ENCODE measurements at places on chromosomes 6 and 20.

- DNase-seq: no peak
Observed at GRCh38 chr6:168278904-168279303, 40.7 kb downstream of the DACT2 start.

- DNase-seq: no peak
Observed at GRCh38 chr6:38739532-38739931, 24.4 kb downstream of the DNAH8 start.

- no peak for DNase-seq
Observed at GRCh38 chr6:127404133-127404532, 55.1 kb downstream of the KIAA0408 start.

DNA sequence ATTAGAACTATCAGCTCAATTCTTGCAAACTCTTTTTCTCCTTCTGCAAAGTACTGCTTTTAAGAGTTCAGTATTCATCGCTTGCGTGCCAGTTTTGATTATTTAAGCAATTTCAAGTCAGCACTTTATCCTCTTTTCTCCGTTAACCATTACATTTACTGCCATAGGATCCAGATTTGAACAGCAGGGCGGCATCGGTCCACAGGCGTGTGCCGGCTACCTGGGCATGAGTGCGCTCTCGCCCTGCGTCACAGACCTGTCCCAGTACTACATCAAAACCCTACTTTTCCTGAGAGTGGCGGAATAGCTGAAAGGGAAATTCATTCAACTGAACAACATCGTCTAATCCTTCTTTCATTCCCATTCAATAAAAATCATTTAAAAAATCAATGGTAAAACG, 53.4 kb downstream of the MYLK4 start:
- no peak for DNase-seq

- no peak for DNase-seq
Observed at GRCh38 chr20:9609887-9610502, 95.6 kb downstream of the LAMP5 start.

DNA sequence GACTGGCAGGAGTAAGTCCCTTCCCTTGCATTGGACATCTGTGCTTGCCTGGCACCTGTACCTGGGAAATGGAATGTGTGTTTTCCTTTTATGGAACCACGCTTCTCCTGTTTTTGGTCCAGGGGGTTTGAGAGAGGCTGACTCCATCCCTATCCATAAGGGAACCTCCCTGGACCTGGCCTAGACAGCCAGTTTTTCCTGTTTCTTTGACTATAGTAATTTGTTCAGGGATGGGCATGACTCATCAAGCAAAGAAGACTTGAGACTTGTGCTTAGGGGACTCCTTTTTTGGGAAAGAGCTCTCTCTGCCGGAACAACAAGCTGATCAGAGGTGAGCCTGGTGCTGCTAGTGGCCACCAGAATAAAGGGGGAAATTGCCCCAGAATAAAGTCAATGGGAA, 393.8 kb downstream of the CDH26 start:
- DNase-seq: no peak

GRCh38 chr6:1363729-1364572, 25.4 kb upstream of the FOXF2 start:
- DNase-seq: no peak

- DNase-seq: no peak
Observed at GRCh38 chr6:32216285-32216684, 7.6 kb downstream of the NOTCH4 start.

DNA sequence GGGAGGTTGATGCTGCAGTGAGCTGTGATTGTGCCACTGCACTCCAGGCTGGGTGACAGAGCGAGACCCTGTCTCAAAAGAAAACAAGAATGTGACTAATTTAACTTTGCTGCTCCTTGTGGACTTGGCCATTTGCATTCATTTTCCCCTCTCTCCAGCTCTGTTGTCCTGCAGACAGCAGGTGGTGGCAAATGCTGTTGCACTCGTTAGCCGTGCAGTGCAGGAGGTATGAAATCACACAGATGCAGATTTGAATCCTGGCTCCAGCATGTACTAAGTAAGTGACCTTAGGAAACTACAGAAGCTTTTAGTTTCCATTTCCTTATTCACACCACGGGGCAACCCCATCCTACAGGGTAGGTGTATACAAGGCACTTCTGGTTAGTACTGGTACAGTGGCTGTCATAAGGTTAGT, 9.6 kb upstream of the BEND3 start:
- no peak for DNase-seq

- DNase-seq: no peak
Observed at GRCh38 chr20:38307371-38308046, 3.6 kb downstream of the BPI start.

GRCh38 chr6:33579828-33580714, at the start of gene BAK1:
BAK1 (minus strand) TSS chr6:33580276; CDS start chr6:33577604, 2,672 bp downstream.
- peak; percentile 98 for DNase-seq

Data from 8988T (cell line).